ENCODE measurements at places on chromosomes 7 and 10. TPM values are rescaled to one million over a fixed set of nuclear protein-coding genes. Genes with fewer than 3 reads are reported as not detected.

Gene PDK4
- not detected for total RNA-seq

Gene CYP26C1
- total RNA-seq: 0.30 TPM

- H3K27me3 ChIP-seq: no peaks in the 10 kb centered on the region
- H3K36me3 ChIP-seq: peaks cover 68% of the 10 kb centered on the region
- DNase-seq: no peak
- H3K4me3 ChIP-seq: no peak overlapping the region
Observed at GRCh38 chr10:125761961-125762360, 13.7 kb downstream of the MMP21 start.

Gene EFCAB10
- total RNA-seq: not detected

DNA sequence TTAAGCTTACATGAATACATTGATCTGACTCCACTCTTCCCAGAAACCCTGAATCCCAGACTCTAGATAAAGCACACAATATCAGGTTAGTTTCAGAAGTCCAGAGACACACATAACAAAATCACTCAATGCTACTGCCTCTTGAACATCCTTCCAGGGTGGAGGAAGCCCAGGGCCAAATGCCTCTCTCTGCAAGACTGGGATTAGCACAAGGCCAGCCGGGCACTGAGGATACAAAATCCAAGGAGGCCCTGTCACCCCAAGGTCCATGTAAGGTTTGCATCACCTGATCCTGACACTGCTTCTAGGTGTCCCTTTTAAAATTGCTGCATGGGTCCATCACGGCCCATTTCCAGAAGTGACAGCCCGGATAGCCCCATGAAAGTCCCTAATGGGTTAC, 2.6 kb upstream of the PLXNA4 start:
- no peaks in the 10 kb centered on the region for H3K4me1 ChIP-seq
- H3K27me3 ChIP-seq: no peaks in the 10 kb centered on the region
- no peak overlapping the region for H3K4me3 ChIP-seq
- H3K36me3 ChIP-seq: no peaks in the 10 kb centered on the region
- H3K27ac ChIP-seq: no peak overlapping the region
- DNase-seq: no peak

DNA sequence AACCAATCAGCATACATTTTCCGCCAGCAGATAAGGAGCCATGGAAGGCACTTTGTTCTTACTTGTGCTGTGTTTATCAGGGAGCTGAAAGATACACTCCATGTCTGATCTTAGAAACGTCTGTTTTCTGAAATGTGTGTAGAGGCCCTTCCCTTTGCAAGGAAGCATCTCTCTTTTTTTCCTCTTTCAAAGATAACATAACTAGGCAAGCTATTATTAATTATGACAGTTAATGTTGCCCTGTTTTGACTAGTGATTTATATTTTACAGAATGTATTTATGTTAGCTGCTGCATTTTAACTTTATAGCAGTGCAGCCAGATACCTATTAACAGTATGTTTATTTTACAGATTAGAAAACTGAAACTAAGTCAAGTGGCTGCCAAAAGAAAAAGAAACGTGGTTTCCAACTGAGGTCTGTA, 683.2 kb upstream of the IGFBP3 start:
- no peak overlapping the region for H3K27ac ChIP-seq
- no peak overlapping the region for H3K4me3 ChIP-seq
- no peaks in the 10 kb centered on the region for H3K27me3 ChIP-seq
- H3K4me1 ChIP-seq: no peaks in the 10 kb centered on the region

GRCh38 chr7:110027385-110027784, 1063.5 kb upstream of the LRRN3 start:
- H3K4me1 ChIP-seq: no peaks in the 10 kb centered on the region
- H3K27ac ChIP-seq: no peak overlapping the region
- no peak overlapping the region for H3K4me3 ChIP-seq
- no peaks in the 10 kb centered on the region for H3K36me3 ChIP-seq

Gene ZNRF2
- total RNA-seq: 45.3 TPM

DNA sequence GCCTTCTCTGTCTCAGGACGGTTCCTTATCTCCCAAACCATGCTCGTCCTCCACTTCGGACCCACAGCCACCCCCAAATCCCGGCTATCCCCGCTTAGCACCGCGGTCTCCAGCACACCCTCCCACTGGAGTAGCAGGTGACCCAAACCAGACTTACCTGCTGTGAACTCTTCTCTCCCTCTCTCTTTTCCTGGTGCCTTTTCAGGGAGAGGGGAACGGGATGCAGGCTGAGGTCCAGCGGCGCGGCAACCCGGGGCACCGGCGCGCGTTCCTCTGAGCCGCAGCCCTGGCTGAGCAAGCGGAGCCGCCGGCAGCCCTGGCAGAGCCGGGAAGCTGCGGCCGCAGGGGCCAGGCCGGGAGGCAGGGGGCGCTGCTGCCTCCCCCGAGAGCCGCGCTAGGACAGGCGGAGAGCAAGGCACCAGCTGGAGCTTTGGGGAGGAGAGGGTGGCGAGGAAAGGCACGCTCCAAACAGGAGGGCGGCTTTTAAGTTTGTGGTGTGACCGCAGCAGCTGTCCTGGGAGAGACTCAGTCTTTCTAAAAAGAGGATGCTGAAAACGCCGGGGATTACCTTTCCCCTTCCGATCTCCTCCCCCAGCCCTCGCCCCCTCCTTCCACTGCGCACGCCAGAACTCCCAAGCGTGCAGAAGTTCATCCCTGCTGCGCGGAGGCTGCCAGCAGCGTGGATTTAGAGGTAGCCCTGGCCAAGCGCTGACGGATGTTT, at the start of gene SEMA3D:
TSS of gene SEMA3D (minus strand) at position 536 of the 721 bp plus-strand sequence. CDS start 65,165 bp downstream, outside the sequence.
- H3K27me3 ChIP-seq: no peaks in the 10 kb centered on the region
- no peaks in the 10 kb centered on the region for H3K4me1 ChIP-seq
- no peak within 1 kb of the TSS for H3K27ac ChIP-seq

GRCh38 chr7:32108651-32109050, 38.4 kb upstream of the PDE1C start:
- no peak overlapping the region for H3K4me3 ChIP-seq
- H3K36me3 ChIP-seq: no peaks in the 10 kb centered on the region
- H3K4me1 ChIP-seq: no peaks in the 10 kb centered on the region
- DNase-seq: no peak
- H3K27me3 ChIP-seq: no peaks in the 10 kb centered on the region

Gene GCK
- total RNA-seq: not detected

DNA sequence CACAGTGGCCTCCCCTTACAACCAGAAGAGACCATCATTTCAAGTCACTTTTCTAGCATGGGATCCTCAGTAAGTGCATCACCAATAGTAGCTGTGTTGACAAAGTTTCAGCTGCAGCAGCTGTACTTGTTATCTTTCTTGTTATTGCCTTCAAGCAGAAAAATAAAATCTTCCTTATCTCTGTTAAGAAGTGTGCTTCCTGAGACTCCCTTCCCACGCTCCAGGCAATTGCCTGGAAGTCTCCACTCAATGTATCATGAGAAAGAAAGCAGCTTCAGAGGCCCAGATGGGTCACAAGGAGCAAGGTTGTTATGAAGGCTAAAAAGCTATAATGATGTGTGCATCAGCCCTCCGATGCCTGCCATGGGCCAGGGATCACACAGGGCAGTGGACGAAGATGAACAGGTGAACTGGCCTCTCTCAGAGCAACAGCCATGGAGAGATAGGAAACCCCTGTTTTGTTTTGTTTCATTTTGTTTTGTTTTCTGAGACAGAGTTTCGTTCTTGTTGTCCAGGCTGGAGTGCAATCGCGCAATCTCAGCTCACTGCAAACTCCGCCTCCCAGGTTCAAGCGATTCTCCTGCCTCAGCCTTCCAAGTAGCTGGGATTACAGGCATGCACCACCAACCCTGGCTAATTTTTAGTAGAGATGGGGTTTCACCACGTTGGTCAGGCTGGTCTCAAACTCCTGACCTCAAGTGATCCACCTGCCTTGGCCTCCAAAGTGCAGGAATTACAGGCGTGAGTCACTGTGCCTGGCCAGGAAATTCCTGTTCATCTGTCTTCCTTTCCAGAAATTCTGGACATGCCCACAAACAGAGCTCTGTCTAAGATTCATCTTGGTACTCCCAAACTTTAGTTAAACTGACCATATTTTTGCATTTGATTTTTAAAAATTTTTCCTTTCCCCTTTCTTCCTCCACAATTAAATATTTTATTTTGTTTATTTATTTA, 340.5 kb downstream of the TNS3 start:
- DNase-seq: no peak
- H3K27me3 ChIP-seq: no peaks in the 10 kb centered on the region
- H3K27ac ChIP-seq: no peak overlapping the region
- H3K4me1 ChIP-seq: no peaks in the 10 kb centered on the region

- H3K36me3 ChIP-seq: no peaks in the 10 kb centered on the region
- H3K4me1 ChIP-seq: no peaks in the 10 kb centered on the region
- no peak for DNase-seq
- H3K27me3 ChIP-seq: no peaks in the 10 kb centered on the region
- H3K4me3 ChIP-seq: no peak overlapping the region
Observed at GRCh38 chr7:159070431-159071148, 74.1 kb downstream of the VIPR2 start.

GRCh38 chr7:150326657-150327268, 3.4 kb upstream of the ACTR3C start:
- no peak overlapping the region for H3K27ac ChIP-seq
- peaks cover 17% of the 10 kb centered on the region for H3K4me1 ChIP-seq
- H3K27me3 ChIP-seq: no peaks in the 10 kb centered on the region
- no peaks in the 10 kb centered on the region for H3K36me3 ChIP-seq

DNA sequence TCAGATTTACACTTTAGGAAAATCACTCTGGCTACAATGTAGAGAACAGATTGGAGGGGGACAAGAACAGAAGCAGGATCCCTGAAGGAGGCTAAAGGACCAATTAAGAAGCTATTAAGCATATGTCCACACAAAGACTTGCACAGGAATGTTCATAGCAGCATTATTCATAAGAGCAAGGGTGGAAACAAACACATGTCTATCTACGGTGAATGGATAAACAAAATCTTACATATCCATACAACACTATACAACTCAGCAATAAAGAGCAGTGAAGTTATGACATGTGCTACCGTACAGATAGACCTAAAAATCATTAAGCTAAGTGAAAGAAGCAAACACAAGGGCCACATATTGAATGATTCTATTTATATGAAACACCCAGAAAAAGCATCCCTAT, 10.4 kb downstream of the CHCHD3 start:
- H3K4me3 ChIP-seq: no peak overlapping the region
- H3K36me3 ChIP-seq: peaks cover 24% of the 10 kb centered on the region

Gene COX19
- total RNA-seq: 20.5 TPM

DNA sequence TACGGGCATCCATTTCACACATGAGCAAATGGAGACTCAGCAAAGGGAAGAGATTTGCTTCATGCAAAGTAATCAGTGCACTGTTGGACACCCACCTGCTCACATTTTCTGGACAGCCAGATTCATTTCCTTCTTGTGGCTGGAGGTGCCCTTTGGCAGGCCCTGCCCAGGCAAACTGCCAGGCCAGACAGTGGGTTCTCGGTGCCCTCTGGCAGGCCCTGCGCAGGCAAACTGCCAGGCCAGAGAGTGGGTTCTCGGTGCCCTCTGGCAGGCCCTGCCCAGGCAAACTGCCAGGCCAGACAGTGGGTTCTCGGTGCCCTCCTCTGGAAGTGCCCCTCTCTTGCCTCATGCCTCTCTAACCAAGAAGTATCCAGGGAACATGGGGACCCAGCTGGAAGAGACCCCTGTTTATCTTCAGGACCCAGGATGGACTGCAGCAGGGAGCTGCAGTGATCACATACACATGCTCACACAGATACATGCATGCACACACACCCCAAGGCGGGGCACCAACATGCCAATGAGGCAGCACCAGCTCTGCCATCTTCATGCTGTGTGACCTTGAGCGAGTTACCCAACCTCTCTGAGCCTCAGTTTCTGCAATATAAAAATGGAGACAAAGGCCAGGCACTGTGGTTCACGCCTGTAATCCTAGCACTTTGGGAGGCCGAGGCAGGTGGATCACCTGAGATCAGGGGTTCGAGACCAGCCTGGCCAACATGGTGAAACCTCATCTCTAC, 67.1 kb downstream of the OAT start:
- H3K36me3 ChIP-seq: no peaks in the 10 kb centered on the region
- peaks cover 9% of the 10 kb centered on the region for H3K4me1 ChIP-seq
- H3K4me3 ChIP-seq: no peak overlapping the region
- H3K27ac ChIP-seq: no peak overlapping the region

GRCh38 chr10:126147866-126148587, 240.2 kb downstream of the ADAM12 start:
- no peaks in the 10 kb centered on the region for H3K36me3 ChIP-seq
- no peaks in the 10 kb centered on the region for H3K27me3 ChIP-seq
- H3K4me3 ChIP-seq: no peak overlapping the region

DNA sequence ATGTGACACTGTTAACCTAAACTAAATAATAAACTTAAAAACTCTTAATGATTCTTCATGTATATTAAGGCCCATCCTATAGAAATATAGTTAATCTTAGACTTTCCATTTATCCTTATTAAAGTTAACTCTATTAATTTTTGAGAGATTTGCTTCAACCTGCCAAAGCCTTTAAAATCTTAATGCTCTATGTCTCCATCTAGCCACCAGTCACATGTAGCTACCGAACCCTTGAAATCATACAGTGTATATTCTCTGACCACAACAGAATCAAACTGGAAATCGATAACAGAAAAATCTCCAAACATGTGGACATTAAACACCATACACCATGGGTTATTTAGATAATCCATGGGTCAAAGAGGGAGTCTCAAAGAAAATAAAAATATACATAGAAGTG, 51.9 kb downstream of the ASZ1 start:
- H3K36me3 ChIP-seq: no peaks in the 10 kb centered on the region
- no peak overlapping the region for H3K4me3 ChIP-seq
- H3K27me3 ChIP-seq: no peaks in the 10 kb centered on the region
- no peak overlapping the region for H3K27ac ChIP-seq
- no peak for DNase-seq

DNA sequence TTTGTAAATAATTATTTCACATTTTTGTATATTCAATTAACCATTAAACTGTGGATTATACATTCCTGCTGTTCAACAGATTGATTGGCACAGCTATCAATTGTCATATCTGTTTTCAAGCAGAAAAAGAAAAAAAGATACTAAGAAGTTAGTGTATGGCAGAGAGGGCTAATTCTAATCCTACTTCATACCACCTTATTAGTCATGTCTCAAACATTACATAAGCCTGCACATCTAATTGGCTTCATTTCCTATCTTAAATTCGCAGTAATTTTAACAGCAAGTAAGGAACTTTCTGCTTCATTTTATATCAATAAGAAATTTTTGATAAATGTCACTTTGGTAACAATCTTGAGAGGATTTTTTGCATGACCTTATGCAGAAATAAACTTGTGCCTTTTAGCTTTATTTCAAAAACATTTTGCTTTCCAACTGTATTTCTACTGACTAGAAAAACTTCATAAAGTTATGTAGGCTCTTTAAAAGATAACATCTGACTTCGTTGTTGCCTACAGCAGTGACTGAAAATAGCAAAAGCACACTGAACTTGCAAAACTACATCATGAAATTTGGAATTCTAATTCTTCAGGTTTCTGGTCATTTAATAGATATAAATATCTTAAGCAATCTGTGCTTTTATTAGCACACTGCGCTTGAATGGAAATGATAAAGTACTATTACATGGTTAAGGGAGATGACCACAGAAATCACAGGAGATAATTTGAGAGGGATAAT, 111.5 kb downstream of the SEMA3C start:
- no peaks in the 10 kb centered on the region for H3K27me3 ChIP-seq
- no peaks in the 10 kb centered on the region for H3K4me1 ChIP-seq
- no peaks in the 10 kb centered on the region for H3K36me3 ChIP-seq
- H3K4me3 ChIP-seq: no peak overlapping the region
- DNase-seq: no peak

Gene MKX
- total RNA-seq: not detected

All from Karpas-422 (cell line).